ENCODE measurements at places on chromosomes 12 and 14. TPM values are rescaled to one million over a fixed set of nuclear protein-coding genes. Genes with fewer than 3 reads are reported as not detected.
A peak's percentile ranks its signal among the peaks of the same experiment; 100 is the strongest.

DNA sequence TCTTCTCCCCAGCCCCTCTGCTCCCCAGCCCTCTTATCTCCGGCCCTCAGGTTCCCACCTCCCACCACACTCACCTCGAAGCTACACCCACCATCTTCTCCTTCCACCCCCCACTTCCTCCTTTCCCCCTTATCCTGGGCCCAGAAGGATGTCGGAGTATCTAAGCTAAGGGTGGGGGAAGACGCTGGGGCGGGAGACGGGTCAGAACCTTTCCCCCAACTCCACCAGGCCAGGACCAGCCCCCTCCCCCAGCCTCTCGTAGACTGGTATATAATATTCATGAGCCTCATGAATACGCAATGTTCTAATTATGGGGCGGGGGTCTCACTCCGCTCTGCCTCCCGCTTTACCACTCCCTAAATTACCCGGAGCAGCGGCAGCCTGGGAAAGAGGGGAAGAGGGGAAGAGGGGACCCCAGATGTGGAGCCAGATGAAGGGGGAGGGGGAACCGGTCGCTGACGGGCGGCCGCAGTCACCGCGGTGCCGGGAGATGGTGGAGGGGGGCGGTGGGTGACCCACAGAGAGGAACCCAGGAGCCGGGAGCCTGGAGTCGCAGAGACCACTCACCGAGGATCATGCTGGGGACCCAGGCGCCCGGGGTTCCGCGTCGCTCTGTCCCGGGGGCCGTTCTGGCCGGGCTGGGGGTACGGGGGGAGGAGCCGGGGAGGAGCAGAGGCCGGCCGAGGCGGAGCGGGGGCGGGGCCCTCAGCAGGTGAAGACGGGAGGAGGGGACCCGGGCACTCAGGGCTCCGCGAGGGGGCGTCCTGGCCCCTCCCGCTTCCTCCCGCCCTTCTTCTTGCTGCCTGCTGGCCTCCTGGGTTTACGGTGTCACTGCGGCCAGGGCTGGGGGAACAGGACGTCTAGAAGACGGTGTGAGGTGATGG, 6.4 kb upstream of the ZNF385A start:
- no peak for DNase-seq
- no peaks in the 10 kb centered on the region for H3K27me3 ChIP-seq
- H3K36me3 ChIP-seq: peaks cover 14% of the 10 kb centered on the region
- no peaks in the 10 kb centered on the region for H3K4me1 ChIP-seq
- H3K4me3 ChIP-seq: no peak overlapping the region

The AQP5 gene
- total RNA-seq: not detected

- DNase-seq: peak; percentile 55
- no peak overlapping the region for H3K4me3 ChIP-seq
- H3K36me3 ChIP-seq: no peaks in the 10 kb centered on the region
- H3K27ac ChIP-seq: no peak overlapping the region
These were observed 7.1 kb upstream of the WASHC4 start for GRCh38 chr12:105100207-105100985.

- no peak overlapping the region for H3K27ac ChIP-seq
- H3K36me3 ChIP-seq: no peaks in the 10 kb centered on the region
- H3K27me3 ChIP-seq: peaks cover 4% of the 10 kb centered on the region
- no peak overlapping the region for H3K4me3 ChIP-seq
These were observed 8.7 kb upstream of the B3GNT4 start for GRCh38 chr12:122194804-122195203.

DNA sequence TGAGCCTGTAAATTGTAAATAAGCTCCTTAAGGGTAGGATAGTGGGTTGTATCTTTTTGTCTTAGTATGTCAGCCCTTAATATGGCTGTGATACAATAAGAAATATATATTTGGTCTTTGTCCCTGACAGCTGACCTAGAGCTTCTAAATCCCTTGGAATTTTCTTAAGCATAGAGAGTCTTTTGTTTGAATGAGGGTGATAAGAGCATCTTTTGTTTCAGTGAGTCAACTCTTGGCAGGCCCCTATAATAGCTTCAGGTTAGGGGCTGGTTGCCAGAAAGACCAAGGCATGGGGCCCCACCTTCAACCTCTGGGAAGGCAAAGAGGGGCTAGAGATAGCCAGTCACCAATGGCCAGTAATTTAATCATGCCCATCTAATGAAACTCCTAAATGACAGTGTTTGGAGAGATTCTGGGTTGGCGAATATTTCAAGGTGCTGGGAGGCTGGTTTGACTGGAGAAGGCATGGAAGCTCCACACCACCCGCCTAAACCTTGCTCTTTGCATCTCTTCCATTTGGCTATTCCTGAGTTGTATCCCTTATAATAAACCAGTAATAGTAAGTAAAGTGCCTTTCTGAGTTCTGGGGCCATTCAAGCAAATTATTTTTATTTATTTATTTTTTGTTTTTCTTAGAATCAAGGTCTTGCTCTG, 10.5 kb downstream of the PALS1 start:
- H3K4me3 ChIP-seq: no peak overlapping the region
- no peak overlapping the region for H3K27ac ChIP-seq
- H3K36me3 ChIP-seq: no peaks in the 10 kb centered on the region
- peak; percentile 78 for DNase-seq
- no peaks in the 10 kb centered on the region for H3K27me3 ChIP-seq

The KRT6C gene
- total RNA-seq: not detected

GRCh38 chr12:13211191-13211858, 14.8 kb downstream of the EMP1 start:
- H3K27ac ChIP-seq: peak overlapping the region; percentile 33
- no peaks in the 10 kb centered on the region for H3K27me3 ChIP-seq
- H3K4me3 ChIP-seq: no peak overlapping the region
- peaks cover 45% of the 10 kb centered on the region for H3K4me1 ChIP-seq
- DNase-seq: peak; percentile 76
- H3K36me3 ChIP-seq: peaks cover 43% of the 10 kb centered on the region

DNA sequence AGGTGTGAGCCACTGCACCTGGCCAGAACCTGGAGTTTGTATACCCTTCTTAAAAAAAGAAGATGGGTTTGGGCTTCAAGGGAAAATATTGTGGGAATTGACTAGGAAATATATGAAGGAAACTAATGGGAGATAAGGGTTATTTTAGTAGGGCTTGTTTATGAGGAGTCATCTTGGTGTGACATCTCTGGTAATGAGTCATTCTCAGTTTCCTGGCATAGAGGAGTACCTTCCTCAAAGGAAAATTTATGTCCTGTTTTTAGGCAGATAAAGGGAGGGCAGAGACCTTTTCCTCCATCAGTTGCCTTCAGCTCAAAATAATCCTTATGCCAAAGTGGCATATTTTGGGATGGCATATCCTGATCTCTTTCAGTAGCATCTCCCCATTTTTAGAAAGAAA, 30.6 kb upstream of the NFKBIA start:
- no peak for DNase-seq
- H3K27me3 ChIP-seq: no peaks in the 10 kb centered on the region
- no peak overlapping the region for H3K4me3 ChIP-seq
- H3K27ac ChIP-seq: no peak overlapping the region

GRCh38 chr12:48194799-48195201, 8.3 kb downstream of the OR10AD1 start:
- no peaks in the 10 kb centered on the region for H3K36me3 ChIP-seq
- no peak overlapping the region for H3K4me3 ChIP-seq
- H3K4me1 ChIP-seq: peaks cover 12% of the 10 kb centered on the region
- H3K27ac ChIP-seq: no peak overlapping the region
- H3K27me3 ChIP-seq: peaks cover 16% of the 10 kb centered on the region

The ANKRD33 gene
- total RNA-seq: not detected

DNA sequence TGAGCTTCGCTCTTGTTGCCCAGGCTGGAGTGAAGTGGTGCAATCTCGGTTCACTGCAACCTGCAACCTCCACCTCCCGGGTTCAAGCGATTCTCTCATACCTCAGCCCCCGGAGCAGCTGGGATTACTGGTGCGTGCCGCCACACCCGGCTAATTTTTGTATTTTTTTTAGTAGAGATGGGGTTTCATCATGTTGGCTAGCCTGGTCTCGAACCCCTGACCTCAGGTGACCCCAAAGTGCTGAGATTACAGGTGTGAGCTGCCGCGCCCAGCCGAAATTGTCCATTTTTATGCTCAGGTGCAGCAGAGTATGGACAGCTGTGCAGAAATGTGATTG, 19.2 kb upstream of the CYP46A1 start:
- no peaks in the 10 kb centered on the region for H3K36me3 ChIP-seq
- no peak for DNase-seq
- H3K4me3 ChIP-seq: no peak overlapping the region
- H3K4me1 ChIP-seq: peaks cover 10% of the 10 kb centered on the region
- H3K27me3 ChIP-seq: no peaks in the 10 kb centered on the region
- H3K27ac ChIP-seq: no peak overlapping the region

Data from astrocyte (in vitro differentiated cells and primary cell).